ENCODE measurements at places on chromosomes 7 and 10. TPM values are rescaled to one million over a fixed set of nuclear protein-coding genes. Genes with fewer than 3 reads are reported as not detected.

GRCh38 chr10:118310822-118311221 lies 31.3 kb downstream of the FAM204A start:
- DNase-seq: no peak

GRCh38 chr10:68223535-68224165 lies 8.3 kb downstream of the ATOH7 start:
- DNase-seq: no peak

- DNase-seq: no peak
Observed at GRCh38 chr7:129908181-129908580, 44.6 kb downstream of the UBE2H start.

- DNase-seq: no peak
Observed at GRCh38 chr10:126803394-126803793, 101.8 kb upstream of the DOCK1 start.

The OR13A1 gene
- not detected for polyA plus RNA-seq

All from AG04450 (cell line).